ENCODE measurements at places on chromosomes 4 and X. TPM values are rescaled to one million over a fixed set of nuclear protein-coding genes. Genes with fewer than 3 reads are reported as not detected.

The TMEM154 gene
- 12.7 TPM for total RNA-seq

The PASD1 gene
- not detected for total RNA-seq

The CYSLTR1 gene
- 8.7 TPM for total RNA-seq

The USP17L15 gene
- not detected for total RNA-seq

The AVPR2 gene
- 3.0 TPM for total RNA-seq

The TRIM2 gene
- total RNA-seq = 35.9 TPM

The GYG2 gene
- total RNA-seq = 1.4 TPM

DNA sequence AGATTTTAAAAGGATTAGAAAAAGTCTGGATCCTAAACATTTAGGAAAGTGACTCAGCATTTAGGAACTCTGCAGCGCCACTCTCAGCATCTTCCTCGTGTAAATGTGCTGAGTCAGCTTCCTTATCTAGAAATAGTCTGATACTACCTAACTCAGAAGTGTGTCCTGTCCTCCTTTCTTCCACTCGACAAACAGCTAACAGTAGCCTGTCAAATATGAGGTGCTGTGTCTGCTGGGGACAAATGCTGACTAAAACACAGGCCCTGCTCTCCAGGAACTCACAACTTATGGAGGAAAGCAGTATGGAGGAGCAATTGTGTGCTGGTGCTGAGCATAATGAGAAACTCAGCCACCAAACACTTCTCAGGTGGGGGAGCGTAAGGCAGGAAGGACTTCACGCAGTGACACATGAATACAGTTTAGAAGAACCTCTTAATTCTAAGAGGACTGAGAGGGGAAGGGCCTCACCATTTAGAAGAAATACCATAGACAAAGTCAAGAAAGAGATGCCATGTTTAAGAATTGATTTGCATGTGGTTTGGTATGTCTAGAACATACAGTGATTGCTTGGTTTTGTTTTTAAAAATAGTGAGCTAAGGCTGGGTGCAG, 125.3 kb downstream of the SOWAHB start:
- H3K4me3 ChIP-seq = no peak overlapping the region
- H3K27ac ChIP-seq = no peak overlapping the region
- H3K36me3 ChIP-seq = peaks cover 26% of the 10 kb centered on the region

- peak overlapping the region; percentile 25 for H3K27ac ChIP-seq
- no peak overlapping the region for H3K4me3 ChIP-seq
- H3K4me1 ChIP-seq = no peaks in the 10 kb centered on the region
- DNase-seq = no peak
- no peaks in the 10 kb centered on the region for H3K36me3 ChIP-seq
These were observed 112.6 kb downstream of the TMA16 start for GRCh38 chr4:163606896-163607691.

- no peak overlapping the region for H3K4me3 ChIP-seq
- no peak overlapping the region for H3K27ac ChIP-seq
- H3K4me1 ChIP-seq = peaks cover 3% of the 10 kb centered on the region
- DNase-seq = peak; percentile 45
- no peaks in the 10 kb centered on the region for H3K36me3 ChIP-seq
- no peaks in the 10 kb centered on the region for H3K27me3 ChIP-seq
These were observed 30.6 kb upstream of the GTPBP6 start for GRCh38 chrX:349196-349595.

DNA sequence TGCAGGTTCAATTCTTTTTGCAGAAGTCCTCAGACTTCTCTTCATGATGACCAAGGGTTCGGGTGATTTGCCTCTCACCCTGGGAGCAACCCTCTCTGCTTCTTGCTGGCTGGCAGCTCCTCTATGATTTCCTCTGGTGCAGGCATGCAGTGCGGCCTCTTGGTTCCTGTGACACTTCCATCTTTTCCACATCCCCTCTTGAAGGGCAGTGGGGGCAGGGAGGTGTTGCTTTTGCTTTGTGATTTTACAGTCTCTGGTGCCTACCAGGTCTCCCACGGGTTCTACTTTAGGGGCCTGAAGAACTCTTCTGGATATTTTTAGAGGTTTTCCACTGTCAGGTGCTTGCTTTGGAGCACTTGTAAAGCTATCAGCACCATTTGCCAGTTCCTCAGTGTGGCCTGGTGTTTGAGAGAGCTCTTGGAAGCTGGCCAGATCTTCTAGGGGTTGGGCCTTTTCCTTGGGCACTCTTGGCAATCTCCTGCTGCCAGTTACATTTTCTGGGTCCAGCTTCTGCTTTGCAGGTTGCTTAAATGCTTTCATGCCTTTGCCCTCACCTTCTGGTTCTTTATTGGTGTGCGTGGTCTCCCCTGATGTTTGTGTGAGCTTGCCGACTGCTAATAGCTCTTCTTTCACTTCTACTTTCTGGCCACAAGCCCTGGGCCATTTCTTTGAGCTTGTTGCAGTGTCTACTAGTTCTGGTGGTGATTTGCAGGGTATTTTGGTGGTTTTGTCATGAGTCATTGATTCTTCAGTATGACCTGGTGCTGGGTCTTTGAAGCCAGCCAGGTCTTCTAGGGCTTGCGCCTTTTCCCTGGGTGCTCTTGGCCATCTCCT, 11.5 kb upstream of the CHST7 start:
- H3K27me3 ChIP-seq = no peaks in the 10 kb centered on the region
- no peaks in the 10 kb centered on the region for H3K4me1 ChIP-seq
- no peak overlapping the region for H3K4me3 ChIP-seq

GRCh38 chr4:177455561-177455970, 13.3 kb upstream of the AGA start:
- no peaks in the 10 kb centered on the region for H3K4me1 ChIP-seq
- H3K36me3 ChIP-seq = no peaks in the 10 kb centered on the region
- H3K27me3 ChIP-seq = no peaks in the 10 kb centered on the region
- no peak overlapping the region for H3K27ac ChIP-seq
- H3K4me3 ChIP-seq = no peak overlapping the region
- no peak for DNase-seq

DNA sequence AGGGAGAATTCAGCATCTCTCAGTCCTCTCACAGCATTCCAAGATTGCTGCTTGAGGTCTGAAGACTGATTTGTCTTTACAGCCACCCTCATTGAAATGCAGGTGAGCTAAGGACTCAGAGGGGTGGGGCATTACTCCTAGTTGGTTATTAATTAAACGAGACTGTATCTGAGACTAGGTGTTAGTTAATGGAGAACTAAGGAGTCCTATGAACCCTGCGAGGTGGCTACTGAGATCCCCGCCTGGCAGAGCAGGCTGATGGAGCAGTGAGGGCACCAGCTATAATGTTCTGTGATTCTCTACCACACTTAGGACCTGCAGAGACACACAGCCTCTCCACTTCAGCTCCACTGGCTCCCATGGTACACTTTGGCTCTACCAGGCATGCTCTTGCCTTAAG, 215.3 kb downstream of the MID1IP1 start:
- no peaks in the 10 kb centered on the region for H3K4me1 ChIP-seq
- H3K27me3 ChIP-seq = no peaks in the 10 kb centered on the region
- H3K36me3 ChIP-seq = no peaks in the 10 kb centered on the region

GRCh38 chrX:13923289-13923688, 106.4 kb upstream of the GPM6B start:
- no peak overlapping the region for H3K4me3 ChIP-seq
- no peaks in the 10 kb centered on the region for H3K36me3 ChIP-seq
- no peak for DNase-seq
- no peaks in the 10 kb centered on the region for H3K4me1 ChIP-seq
- H3K27ac ChIP-seq = no peak overlapping the region
- H3K27me3 ChIP-seq = no peaks in the 10 kb centered on the region

DNA sequence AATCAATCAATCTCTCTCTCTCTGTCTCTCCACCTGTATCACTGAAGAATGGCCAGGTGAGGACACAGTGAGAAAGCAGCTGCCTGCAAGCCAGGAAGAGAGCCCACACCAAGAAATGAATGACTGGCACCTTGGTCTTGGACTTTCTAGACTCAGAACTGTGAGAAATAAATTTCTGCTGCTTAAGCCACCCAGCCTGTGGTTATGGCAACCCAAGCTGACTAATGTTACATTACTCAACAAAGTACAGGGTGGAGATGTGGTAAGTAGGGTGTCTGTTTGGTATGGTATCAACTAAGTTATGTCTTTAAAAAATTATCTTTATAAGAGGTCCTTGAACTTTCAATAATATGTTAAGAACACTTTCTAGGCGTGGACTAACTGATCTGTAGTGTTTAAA, 159.3 kb downstream of the EPHA5 start:
- DNase-seq = no peak
- H3K27me3 ChIP-seq = no peaks in the 10 kb centered on the region
- H3K4me1 ChIP-seq = no peaks in the 10 kb centered on the region
- H3K4me3 ChIP-seq = no peak overlapping the region
- H3K36me3 ChIP-seq = no peaks in the 10 kb centered on the region

DNA sequence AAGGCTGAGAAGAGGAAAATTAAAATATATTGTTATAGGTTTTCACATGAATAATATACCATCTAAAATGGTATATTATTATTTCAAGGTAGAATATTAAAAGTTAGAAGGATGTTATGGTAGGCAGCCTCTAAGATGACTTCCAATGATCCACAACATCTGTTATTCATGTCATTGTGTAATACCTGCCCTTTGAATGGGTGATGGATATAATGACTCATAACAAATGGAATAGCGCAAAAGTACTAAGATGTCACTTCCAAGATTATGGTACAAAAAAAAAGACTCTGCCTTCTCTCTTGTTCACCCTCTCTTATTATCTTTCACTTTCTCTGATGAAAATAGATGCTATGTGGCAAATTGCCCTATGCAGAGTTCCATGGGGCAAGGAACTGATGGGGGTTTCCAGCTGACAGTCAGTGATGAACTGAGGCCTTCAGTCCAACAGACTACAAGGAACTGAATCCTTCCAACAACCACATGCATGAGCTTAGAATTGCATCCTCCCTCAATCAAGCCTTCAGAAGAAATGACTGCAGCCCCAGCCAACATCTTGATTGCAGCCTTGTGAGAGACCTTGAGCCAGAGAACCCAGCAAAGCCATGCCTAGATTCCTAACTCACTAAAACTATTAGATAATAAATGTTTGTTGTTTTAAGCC, 57.7 kb downstream of the HS6ST2 start:
- H3K4me1 ChIP-seq = no peaks in the 10 kb centered on the region
- no peak overlapping the region for H3K4me3 ChIP-seq
- H3K36me3 ChIP-seq = no peaks in the 10 kb centered on the region
- DNase-seq = no peak

DNA sequence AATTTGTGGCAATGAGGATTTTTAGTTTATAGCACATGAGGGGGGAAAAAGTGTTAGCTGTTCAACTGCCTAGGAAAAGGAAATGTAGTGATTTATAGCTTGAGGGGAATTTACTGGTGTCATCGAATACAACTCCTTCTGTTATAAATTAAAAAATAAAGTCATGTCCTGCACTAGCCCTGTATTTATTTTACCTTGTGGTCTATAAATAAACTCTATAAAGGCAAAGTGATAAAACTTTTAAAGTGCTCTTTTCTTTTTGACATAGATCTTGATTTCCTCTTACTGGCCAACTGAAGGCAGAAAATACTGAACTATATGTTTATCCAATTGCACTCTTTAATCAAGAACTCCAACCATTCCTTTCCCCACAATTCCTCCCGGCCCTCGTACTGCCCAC, 672.1 kb upstream of the SLIT2 start:
- DNase-seq = no peak
- no peak overlapping the region for H3K27ac ChIP-seq
- no peaks in the 10 kb centered on the region for H3K36me3 ChIP-seq
- H3K4me1 ChIP-seq = no peaks in the 10 kb centered on the region

GRCh38 chr4:89164400-89164799, 53.1 kb downstream of the TIGD2 start:
- H3K36me3 ChIP-seq = no peaks in the 10 kb centered on the region
- no peak overlapping the region for H3K4me3 ChIP-seq
- H3K4me1 ChIP-seq = no peaks in the 10 kb centered on the region
- DNase-seq = no peak

DNA sequence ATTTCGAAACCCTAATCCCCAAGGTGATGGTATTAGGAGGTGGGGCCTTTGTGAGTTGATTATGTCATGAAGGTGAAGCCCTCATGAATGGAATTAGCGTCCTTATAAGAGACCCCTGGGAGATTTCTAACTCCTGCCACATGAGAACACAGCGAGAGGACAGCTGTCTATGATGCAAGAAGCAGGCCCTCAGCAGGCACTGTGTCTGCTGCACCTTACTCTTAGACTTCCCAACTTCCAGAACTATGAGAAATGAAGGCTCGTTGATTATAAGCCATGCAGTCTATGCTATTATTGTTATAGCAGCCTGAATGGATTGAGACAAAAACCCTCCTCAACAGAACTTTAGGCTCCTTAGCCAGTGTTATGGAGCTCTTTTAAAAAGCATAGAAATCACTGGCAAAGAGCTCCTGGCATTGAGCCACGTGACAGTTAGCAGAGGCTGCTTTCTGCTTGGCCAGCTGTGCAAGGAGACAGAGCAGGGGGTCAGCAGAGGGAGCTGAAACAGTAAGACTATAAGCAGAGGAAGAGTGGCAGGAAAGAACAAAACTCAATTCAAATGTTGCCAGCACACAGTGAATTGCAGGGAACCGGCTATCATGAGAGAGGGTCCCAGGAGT, 219.2 kb upstream of the FAT1 start:
- no peaks in the 10 kb centered on the region for H3K27me3 ChIP-seq
- H3K36me3 ChIP-seq = no peaks in the 10 kb centered on the region
- no peak overlapping the region for H3K4me3 ChIP-seq
- H3K27ac ChIP-seq = no peak overlapping the region
- no peaks in the 10 kb centered on the region for H3K4me1 ChIP-seq

- no peaks in the 10 kb centered on the region for H3K27me3 ChIP-seq
- no peaks in the 10 kb centered on the region for H3K36me3 ChIP-seq
- H3K27ac ChIP-seq = no peak overlapping the region
- no peak overlapping the region for H3K4me3 ChIP-seq
These were observed 187.0 kb downstream of the MID1IP1 start for GRCh38 chrX:38988301-38988700.

DNA sequence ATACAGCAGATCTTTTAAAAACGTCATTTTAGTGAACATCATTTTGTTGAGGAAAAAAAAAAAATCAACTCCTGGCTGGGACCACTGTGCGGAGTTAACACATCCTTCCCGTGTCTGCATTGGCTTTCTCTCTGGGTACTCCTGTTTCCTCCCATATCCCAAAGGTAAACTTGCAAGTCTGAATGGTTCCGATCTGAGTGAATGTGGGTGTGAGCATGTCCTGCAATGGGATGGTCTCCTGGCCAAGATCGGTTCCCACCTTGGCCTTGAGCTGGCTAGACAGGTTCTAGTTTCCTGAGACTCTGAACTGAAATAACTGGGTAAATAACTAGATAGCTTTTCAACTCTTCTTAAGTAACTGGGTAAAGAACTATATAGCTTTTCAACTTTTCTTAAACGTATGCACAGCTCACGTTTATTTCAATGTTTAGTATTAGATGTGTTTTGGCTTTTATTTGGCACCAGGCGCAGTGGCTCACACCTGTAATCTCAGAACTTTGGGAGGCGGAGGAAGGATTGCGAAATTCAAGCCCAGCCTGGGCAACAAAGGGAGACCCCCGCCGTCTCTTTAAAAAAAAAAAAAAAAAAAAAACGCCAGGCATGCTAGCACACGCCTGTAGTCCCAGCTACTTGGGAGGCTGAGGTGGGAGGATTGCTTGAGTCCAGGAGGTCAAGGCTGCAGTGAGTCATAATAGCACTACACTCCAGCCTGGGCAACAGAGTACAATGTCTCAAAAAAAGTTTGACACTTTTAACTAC, 14.0 kb downstream of the RBMX start:
- H3K4me3 ChIP-seq = no peak overlapping the region
- H3K36me3 ChIP-seq = peaks cover 41% of the 10 kb centered on the region
- peaks cover 5% of the 10 kb centered on the region for H3K4me1 ChIP-seq
- no peaks in the 10 kb centered on the region for H3K27me3 ChIP-seq

- H3K4me1 ChIP-seq = no peaks in the 10 kb centered on the region
- H3K36me3 ChIP-seq = no peaks in the 10 kb centered on the region
- H3K27ac ChIP-seq = no peak overlapping the region
These were observed 69.6 kb upstream of the CXorf66 start for GRCh38 chrX:140034916-140035315.

- H3K36me3 ChIP-seq = no peaks in the 10 kb centered on the region
- no peak overlapping the region for H3K4me3 ChIP-seq
- peaks cover 10% of the 10 kb centered on the region for H3K4me1 ChIP-seq
- H3K27ac ChIP-seq = no peak overlapping the region
These were observed 7.8 kb downstream of the TIFA start for GRCh38 chr4:112277705-112278448.

Data from upper lobe of right lung (tissue), 1 donor.